ENCODE measurements at places on chromosomes 11 and 22. TPM values are rescaled to one million over a fixed set of nuclear protein-coding genes. Genes with fewer than 3 reads are reported as not detected.

COMT gene
- total RNA-seq, result 136 TPM

OLFML1 gene
- total RNA-seq, result 32.1 TPM

TH gene
- total RNA-seq, result 1.3 TPM

POU2F3 gene
- 0.58 TPM for total RNA-seq

TTC28 gene
- total RNA-seq, result 77.8 TPM

All from metanephros (tissue), 2 donors.